Endothelial cell (in vitro differentiated cells): ENCODE measurements at places on chromosomes 12 and 14.

GRCh38 chr12:22598141-22598762 is 26.7 kb upstream of the ETNK1 start:
- no peaks in the 10 kb centered on the region for H3K27me3 ChIP-seq
- H3K4me3 ChIP-seq, result no peak overlapping the region
- H3K27ac ChIP-seq, result no peak overlapping the region
- no peaks in the 10 kb centered on the region for H3K36me3 ChIP-seq

DNA sequence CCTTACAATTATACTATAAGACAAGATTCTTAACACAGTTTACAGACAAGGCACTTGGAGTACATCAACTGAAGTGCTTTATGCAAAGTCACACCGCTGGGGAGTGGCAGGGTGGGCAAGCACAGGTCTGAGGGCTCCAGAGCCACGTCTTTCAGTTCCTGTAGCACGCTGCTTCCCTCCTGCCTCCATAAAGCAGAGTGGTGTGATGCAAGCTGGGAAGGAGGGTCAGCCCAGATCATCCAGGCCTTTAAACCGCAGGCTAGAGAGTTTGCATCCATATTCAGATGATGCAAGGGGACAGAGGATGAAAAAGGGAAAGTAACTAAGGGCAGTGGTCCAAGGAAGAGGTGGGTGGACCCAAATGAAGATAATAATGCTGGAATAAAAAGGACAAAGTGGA is 132.6 kb downstream of the ITPR2 start:
- no peak overlapping the region for H3K27ac ChIP-seq
- H3K4me3 ChIP-seq, result no peak overlapping the region
- H3K27me3 ChIP-seq, result no peaks in the 10 kb centered on the region
- DNase-seq, result no peak
- H3K36me3 ChIP-seq, result peaks cover 7% of the 10 kb centered on the region
- peaks cover 9% of the 10 kb centered on the region for H3K4me1 ChIP-seq

GRCh38 chr14:63972323-63972932 is 119.6 kb downstream of the SYNE2 start:
- H3K36me3 ChIP-seq, result no peaks in the 10 kb centered on the region
- peaks cover 1% of the 10 kb centered on the region for H3K27me3 ChIP-seq
- H3K4me3 ChIP-seq, result no peak overlapping the region
- DNase-seq, result no peak
- H3K27ac ChIP-seq, result no peak overlapping the region
- H3K4me1 ChIP-seq, result no peaks in the 10 kb centered on the region

GRCh38 chr14:81273521-81273920 is 52.8 kb upstream of the GTF2A1 start:
- H3K27me3 ChIP-seq, result no peaks in the 10 kb centered on the region
- H3K27ac ChIP-seq, result no peak overlapping the region
- H3K4me1 ChIP-seq, result peaks cover 23% of the 10 kb centered on the region
- H3K36me3 ChIP-seq, result peaks cover 29% of the 10 kb centered on the region
- DNase-seq, result no peak

GRCh38 chr14:70635971-70636595 is 5.6 kb upstream of the TTC9 start:
- H3K36me3 ChIP-seq, result peaks cover 11% of the 10 kb centered on the region
- no peak overlapping the region for H3K4me3 ChIP-seq
- H3K4me1 ChIP-seq, result peaks cover 7% of the 10 kb centered on the region
- peaks cover 7% of the 10 kb centered on the region for H3K27me3 ChIP-seq
- no peak for DNase-seq
- H3K27ac ChIP-seq, result no peak overlapping the region

DNA sequence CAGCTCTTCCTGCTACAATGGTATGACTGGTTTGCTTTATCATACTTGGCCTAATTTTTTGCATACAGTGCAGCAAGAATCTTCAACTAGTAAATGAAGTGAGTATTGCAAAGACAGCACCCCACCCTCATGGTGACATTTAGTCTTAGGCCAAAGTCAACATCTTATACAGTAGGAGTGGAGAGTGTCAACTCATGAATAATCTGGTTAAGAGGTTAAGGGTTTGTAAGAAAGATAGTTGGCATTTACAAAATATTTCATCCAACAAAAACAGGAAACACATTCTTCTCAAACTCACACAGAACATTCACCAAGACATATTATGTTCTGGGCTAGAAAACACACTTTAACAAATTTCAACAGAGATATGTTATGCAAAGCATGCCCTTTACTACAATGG is 2.2 kb upstream of the OAS1 start:
- no peaks in the 10 kb centered on the region for H3K36me3 ChIP-seq
- no peak overlapping the region for H3K4me3 ChIP-seq
- no peak for DNase-seq
- no peak overlapping the region for H3K27ac ChIP-seq

DNA sequence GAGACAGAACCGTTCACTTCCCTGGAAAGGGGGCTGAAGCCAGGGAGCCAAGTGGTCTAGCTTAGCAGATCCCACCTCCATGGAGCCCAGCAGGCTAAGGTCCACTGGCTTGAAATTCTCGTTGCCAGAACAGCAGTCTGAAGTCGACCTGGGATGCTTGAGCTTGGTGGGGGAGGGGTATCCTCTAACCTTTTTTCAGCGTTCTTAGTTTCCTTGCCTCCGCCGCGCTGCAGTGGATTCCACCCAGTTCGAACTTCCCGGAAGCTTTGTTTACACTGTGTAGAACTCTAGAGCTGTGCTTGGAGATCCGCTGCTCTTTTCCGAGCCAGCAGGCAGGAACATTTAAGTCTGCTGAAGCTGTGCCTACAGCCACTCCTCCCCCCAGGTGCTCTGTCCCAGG is 45.2 kb upstream of the FKBP4 start:
- no peak overlapping the region for H3K4me3 ChIP-seq
- no peak for DNase-seq
- no peak overlapping the region for H3K27ac ChIP-seq
- H3K4me1 ChIP-seq, result peaks cover 5% of the 10 kb centered on the region
- peaks cover 11% of the 10 kb centered on the region for H3K27me3 ChIP-seq

DNA sequence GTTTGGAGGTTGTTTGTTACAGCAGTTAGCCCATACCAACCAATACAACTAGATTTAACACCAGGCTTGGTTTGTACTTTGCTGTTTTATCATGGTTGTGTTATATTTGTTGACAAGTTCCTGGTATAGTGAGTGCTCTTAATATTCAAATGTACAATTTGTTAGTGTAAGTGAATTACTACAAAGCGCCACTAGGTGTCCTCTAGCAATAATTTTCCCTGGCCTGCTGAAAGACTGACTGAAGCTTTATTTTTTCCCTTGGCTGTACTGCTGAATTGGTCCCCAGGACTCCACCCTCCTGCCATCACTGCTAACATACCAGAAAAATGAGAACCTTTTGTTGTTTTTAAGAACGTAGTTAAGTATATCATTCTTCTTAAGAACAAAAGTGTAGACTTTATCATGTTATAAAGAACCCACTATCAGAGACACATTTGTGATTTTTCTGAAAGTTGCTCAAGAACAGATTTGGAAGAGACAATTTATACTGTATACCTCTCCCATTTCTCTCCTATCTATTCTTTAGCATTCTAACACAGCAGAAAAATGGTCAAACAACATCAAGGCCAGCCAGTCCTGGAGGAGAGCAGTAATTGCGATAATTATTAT is 75.3 kb upstream of the FAR2 start:
- peak; percentile 23 for DNase-seq
- no peaks in the 10 kb centered on the region for H3K36me3 ChIP-seq
- H3K27ac ChIP-seq, result no peak overlapping the region
- H3K4me1 ChIP-seq, result peaks cover 7% of the 10 kb centered on the region
- H3K4me3 ChIP-seq, result no peak overlapping the region

DNA sequence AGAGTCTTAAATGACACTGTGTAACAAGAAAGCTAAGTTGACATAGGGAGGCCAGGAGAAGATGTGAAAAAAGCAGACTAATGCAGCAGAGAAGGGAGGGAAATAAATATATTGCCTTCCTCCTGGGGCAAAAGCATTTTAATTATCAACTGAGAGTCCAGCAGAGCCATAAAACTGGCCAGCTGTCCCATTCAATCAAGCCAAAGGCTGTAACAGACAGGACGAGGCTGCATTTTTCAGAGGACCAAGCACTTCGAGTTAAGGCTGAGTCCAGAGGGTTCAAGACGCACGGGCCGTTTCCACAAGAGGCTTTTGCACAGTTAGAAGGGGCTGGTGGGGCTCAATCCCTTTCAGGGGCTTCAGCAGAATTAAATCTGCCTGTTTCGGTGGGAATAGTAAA is 20.4 kb downstream of the MAP3K9 start:
- no peak for DNase-seq
- H3K36me3 ChIP-seq, result peaks cover 8% of the 10 kb centered on the region
- H3K4me3 ChIP-seq, result no peak overlapping the region
- H3K4me1 ChIP-seq, result peaks cover 19% of the 10 kb centered on the region
- H3K27me3 ChIP-seq, result peaks cover 2% of the 10 kb centered on the region
- no peak overlapping the region for H3K27ac ChIP-seq

GRCh38 chr12:103632554-103633216 is 45.6 kb downstream of the STAB2 start:
- no peaks in the 10 kb centered on the region for H3K36me3 ChIP-seq
- peak; percentile 94 for DNase-seq
- H3K27ac ChIP-seq, result no peak overlapping the region

GRCh38 chr14:85533023-85533860 is 3.3 kb downstream of the FLRT2 start:
- H3K27ac ChIP-seq, result no peak overlapping the region
- peaks cover 41% of the 10 kb centered on the region for H3K4me1 ChIP-seq
- H3K4me3 ChIP-seq, result peak overlapping the region; percentile 94
- H3K27me3 ChIP-seq, result peaks cover 28% of the 10 kb centered on the region

DNA sequence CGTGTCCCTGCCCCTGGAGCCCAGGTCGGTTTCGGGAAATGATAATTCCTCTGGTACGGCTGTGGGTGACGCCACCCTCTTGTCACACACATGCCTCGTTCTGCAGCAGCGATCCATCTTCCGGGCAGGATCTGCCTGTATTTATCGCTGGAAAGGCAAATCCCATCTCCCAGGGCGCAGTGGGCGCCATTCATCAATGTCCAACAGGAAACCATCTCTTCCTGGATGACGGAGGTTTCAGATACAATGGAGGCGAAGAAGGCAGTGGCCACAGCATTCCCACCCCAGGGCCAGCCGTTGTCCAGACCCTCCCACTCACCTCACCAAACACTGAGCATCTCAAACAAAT is 74.2 kb downstream of the NOC4L start:
- H3K27ac ChIP-seq, result no peak overlapping the region
- peaks cover 3% of the 10 kb centered on the region for H3K36me3 ChIP-seq
- DNase-seq, result no peak
- H3K4me1 ChIP-seq, result peaks cover 5% of the 10 kb centered on the region
- H3K4me3 ChIP-seq, result no peak overlapping the region
- peaks cover 20% of the 10 kb centered on the region for H3K27me3 ChIP-seq

DNA sequence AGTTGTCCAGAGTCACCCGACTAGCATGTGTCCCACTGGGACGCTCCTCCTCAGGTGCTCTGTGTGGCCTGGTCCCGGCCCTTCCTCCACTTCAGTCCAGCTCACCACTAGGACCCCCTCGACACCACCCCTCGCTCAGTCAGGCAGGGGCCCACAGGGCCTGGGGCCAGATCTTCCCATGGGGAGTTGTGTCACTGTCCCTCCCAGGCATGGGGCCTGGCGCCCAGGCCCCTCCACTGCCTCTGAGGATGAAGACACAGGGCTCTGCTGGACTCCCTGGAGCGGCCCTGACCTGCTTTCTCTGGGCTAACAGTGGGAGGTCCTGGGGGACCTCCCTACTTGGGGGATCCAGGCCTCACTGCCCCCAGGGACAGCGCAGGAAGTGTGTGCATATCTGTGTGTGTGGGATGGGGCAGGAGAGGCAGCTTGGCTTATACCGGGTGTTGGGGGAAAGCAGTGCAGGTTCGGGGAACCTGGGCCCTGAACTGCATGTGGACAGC is 43.8 kb downstream of the KRT80 start:
- peaks cover 30% of the 10 kb centered on the region for H3K4me1 ChIP-seq
- no peaks in the 10 kb centered on the region for H3K36me3 ChIP-seq
- no peak overlapping the region for H3K27ac ChIP-seq

DNA sequence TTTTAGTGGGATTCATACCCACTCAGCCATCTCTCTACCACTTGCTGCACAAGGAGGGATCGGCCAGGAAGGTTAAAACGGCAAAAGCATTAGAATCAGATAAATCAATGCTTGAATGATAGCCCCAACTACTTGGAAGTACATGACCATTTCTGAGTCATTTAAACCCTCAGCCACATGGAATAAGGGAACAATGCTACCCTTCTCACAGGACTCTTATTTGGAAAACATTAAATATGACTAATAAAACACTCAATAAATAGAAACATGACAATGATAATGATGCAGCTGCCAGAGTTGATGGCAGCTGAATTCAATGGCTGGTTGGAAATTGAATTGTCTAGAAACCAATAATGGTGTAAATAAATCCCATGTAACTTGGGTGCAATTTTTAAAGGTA is 165.4 kb downstream of the FLRT2 start:
- H3K4me1 ChIP-seq, result no peaks in the 10 kb centered on the region
- no peaks in the 10 kb centered on the region for H3K27me3 ChIP-seq
- H3K36me3 ChIP-seq, result no peaks in the 10 kb centered on the region
- no peak for DNase-seq
- no peak overlapping the region for H3K4me3 ChIP-seq

- no peak overlapping the region for H3K4me3 ChIP-seq
- no peaks in the 10 kb centered on the region for H3K27me3 ChIP-seq
- H3K36me3 ChIP-seq, result no peaks in the 10 kb centered on the region
- DNase-seq, result no peak
- no peak overlapping the region for H3K27ac ChIP-seq
Measured at GRCh38 chr14:86777963-86778602, 1214.9 kb downstream of the GALC start.

GRCh38 chr14:68884031-68885030 is 91.5 kb upstream of the ZFP36L1 start:
- DNase-seq, result no peak
- peaks cover 37% of the 10 kb centered on the region for H3K36me3 ChIP-seq
- no peak overlapping the region for H3K27ac ChIP-seq
- H3K27me3 ChIP-seq, result peaks cover 11% of the 10 kb centered on the region
- no peak overlapping the region for H3K4me3 ChIP-seq

- DNase-seq, result no peak
- H3K4me3 ChIP-seq, result no peak overlapping the region
- no peak overlapping the region for H3K27ac ChIP-seq
- peaks cover 9% of the 10 kb centered on the region for H3K4me1 ChIP-seq
- peaks cover 5% of the 10 kb centered on the region for H3K36me3 ChIP-seq
- no peaks in the 10 kb centered on the region for H3K27me3 ChIP-seq
Measured at GRCh38 chr12:29158115-29158763, 9.2 kb downstream of the FAR2 start.

DNA sequence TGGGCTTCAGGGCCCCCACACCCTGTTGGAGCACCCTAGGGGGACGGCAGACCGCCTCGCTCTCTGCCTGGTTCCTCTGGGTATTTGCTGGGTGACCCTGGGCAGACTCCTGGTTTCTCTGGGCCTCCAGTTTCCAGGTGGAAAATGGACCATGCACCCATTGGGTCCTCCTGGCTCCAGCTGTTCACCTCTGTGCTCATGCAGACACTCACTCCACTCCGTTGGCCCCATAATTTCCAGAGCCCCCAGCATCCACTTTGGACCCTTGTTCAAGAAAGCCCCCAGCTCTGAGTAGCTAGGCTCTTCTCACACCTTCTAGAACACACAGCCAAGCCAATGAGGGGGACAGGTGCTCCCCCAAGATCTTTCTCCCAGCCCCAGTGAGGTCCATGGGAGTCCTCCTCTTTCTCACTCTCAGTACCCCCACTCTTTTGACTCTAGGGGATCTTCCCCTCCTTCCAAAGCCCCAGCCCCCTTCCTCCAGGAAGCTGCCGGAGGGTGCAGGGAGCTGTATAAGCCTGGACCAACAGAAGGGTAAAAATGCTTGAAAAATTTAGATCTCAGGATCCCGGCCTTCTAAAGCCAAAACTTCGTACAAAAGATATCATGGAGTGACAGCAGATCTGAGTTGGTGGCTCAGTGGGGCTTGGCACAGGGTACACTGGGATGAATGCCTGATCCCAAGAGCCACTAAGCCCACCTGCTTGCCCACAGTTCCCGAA is 174.8 kb upstream of the RTL1 start:
- H3K27me3 ChIP-seq, result peaks cover 4% of the 10 kb centered on the region
- peaks cover 5% of the 10 kb centered on the region for H3K4me1 ChIP-seq
- no peak overlapping the region for H3K4me3 ChIP-seq
- DNase-seq, result no peak
